ENCODE measurements at places on chromosomes 3 and 15. TPM values are rescaled to one million over a fixed set of nuclear protein-coding genes. Genes with fewer than 3 reads are reported as not detected.

ROPN1 gene
- not detected for total RNA-seq

HOMER2 gene
- 234 TPM for total RNA-seq

PATL2 gene
- total RNA-seq: 1.2 TPM

AP3B2 gene
- total RNA-seq: 5.4 TPM

GRIP2 gene
- 0.62 TPM for total RNA-seq

CPN2 gene
- total RNA-seq: 1.3 TPM

PSMD2 gene
- total RNA-seq: 272 TPM

SLCO2A1 gene
- total RNA-seq: 15.9 TPM

TRIM42 gene
- total RNA-seq: 1.1 TPM

SLC6A11 gene
- 3.6 TPM for total RNA-seq

LMLN gene
- total RNA-seq: 16.9 TPM

SI gene
- 0.96 TPM for total RNA-seq

SERPINI2 gene
- total RNA-seq: 3.1 TPM

PDZRN3 gene
- 80.9 TPM for total RNA-seq

GPX1 gene
- total RNA-seq: 250 TPM

SLC24A1 gene
- total RNA-seq: 8.9 TPM

IQCH gene
- total RNA-seq: 9.5 TPM

FANCD2OS gene
- 2.3 TPM for total RNA-seq
